ENCODE measurements at places on chromosomes 16 and 17.

GRCh38 chr17:52154466-52154865 lies 4.0 kb downstream of the CA10 start:
- no peak for DNase-seq

- no peak for DNase-seq
Measured at GRCh38 chr16:399340-400019, 2.2 kb upstream of the DECR2 start.

- DNase-seq: no peak
Measured at GRCh38 chr17:14813649-14814370, 451.3 kb downstream of the PMP22 start.

DNA sequence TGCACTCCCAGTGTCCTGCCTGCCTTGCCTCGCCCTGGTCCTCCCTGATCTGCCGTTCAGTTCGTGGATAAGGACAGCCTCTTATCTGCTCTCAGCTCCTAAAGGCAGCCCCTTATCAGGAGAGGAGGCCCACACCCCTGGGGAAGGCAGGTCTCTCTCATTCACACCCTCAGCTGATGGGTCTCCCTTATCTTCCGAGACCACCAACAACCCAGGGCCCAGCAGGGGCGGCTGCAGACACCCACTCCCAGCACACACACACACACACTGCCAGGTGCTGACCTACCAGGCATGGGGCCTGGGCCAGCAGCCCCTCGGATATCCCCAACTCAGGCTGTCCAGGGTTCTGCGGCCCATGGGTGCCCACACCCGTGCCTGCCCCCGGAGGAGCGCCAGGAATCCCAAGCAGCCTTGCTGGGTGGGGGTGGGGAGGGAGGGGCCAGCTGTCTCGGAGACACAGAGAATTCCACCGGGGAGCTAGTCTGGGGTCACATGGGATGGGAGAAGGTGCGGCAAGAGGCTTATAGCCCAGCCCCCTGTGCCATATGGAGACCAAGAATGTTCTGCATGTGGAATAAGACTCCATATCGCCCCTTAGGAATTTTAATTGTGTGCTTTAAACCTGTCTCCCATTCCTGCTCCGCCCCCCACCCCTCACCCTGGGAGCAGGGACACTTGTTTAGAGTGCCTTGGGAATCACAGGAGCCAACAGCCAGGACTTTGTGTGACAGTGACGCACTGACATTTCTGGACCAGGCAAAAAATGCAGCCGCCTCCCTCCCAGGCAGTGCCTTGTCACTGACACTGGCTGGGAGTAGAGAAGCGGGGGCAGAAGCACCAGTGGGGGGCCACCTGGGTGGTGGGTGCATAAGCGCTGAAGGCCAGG lies 41.9 kb upstream of the EMP2 start:
- no peak for DNase-seq

- no peak for DNase-seq
Measured at GRCh38 chr17:8469964-8470363, 34.3 kb downstream of the NDEL1 start.

GRCh38 chr17:3890082-3890877 lies 2.6 kb downstream of the CAMKK1 start:
- peak; percentile 27 for DNase-seq

DNA sequence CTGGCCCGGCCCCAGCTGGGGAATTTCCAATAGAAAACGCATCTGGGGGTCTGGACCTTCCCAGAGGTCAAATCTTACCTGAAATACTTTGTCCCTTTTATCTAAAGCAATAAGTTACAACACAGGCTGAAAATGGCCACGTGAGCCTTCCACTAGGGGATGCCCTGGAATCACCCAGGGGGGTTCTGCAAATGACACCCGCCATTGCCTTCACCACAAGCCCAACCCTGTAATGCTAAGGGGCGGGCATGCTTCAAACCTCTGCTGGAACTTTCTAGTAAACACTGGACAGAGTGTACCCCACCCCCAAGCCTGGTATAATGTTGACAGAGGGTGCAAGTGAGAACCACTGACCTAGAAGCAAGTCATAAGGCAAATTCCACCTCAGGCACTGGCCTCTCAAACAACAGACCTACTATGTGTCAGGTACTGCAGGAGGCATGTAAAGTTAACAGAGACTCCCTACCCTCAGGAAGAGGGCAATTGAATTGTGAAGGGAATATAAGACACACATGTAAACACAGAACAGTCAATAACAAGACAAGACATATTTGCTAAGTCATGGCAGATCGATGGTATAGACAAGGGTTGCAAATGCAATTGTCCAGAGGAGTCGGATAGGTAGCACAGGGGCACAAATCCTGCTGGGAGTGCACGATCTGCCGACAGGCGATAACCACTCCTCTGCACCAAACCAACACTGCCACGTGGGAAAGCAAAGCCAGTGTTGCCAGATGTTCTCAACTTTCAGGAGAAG lies 59.0 kb downstream of the ARHGAP17 start:
- no peak for DNase-seq

DNA sequence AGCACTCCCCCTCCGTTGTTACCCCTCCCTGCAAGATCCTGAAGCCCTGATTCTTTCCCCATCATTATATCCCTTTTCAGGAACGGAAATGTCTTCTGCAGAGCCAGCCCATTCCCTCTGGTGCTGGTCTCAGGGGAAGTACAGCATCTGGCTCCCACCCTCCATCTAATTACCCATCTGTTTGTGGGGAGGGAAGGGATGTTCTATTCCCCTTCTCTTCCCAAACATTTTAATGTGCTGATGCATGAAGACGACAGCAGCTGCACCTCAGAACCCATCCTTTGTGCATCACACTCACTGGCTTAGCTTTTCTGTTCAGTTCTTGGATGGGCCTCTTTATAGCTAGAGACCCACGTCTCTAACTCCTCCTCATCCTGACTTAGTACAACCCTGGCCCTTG lies 367.2 kb downstream of the CDH13 start:
- no peak for DNase-seq

DNA sequence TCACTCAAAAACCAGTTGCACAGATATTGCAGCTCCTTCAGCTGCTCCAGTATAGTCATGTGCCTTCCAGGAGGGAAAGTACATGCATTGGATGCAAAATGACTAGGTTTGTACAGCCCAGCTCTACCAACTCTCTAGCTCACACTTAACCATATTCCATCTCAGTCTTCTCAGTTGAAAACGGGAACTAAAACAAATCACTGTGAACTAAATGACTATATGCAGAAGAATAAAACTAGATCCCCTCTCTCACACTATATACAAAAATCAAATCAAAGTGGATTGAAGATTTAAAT lies 24.9 kb downstream of the DCUN1D3 start:
- no peak for DNase-seq

- DNase-seq: no peak
Measured at GRCh38 chr16:10300905-10301304, 85.0 kb upstream of the ATF7IP2 start.

- DNase-seq: no peak
Measured at GRCh38 chr16:83095941-83096692, 469.3 kb downstream of the CDH13 start.

GRCh38 chr16:84239909-84240308 lies at the start of gene KCNG4:
Gene KCNG4 (minus strand): TSS chr16:84240012. CDS start chr16:84237485, 2,527 bp downstream.
- DNase-seq: no peak

- no peak for DNase-seq
Measured at GRCh38 chr16:86772671-86773353, 194.5 kb downstream of the FOXL1 start.

DNA sequence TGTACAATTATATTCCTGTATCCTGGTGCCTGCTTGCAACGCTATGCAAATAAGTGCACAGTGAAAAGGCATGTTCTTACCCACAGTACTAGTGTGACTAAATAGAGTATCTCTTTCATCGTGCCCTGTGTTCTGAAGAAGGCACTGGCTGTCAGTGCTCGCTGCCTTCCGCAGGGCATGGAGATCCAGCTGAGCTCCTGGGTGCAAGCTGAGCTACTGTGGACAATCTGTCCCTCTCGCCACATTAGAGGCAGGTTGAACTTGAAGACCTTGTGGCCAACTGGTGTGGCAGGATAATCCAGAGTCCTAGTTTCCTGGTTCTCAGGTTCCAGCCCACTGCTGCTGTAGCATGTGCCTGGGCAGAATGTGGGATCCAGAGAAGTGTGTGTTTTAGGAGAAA lies 1.9 kb upstream of the ST6GALNAC1 start:
- DNase-seq: no peak

- DNase-seq: no peak
Measured at GRCh38 chr16:88355093-88355388, 27.7 kb upstream of the ZNF469 start.

- no peak for DNase-seq
Measured at GRCh38 chr16:28527985-28528384, 10.8 kb downstream of the NUPR1 start.

Measured in bone marrow (tissue), 2 donors.